ENCODE measurements at places on chromosomes 13 and 19.
A peak's percentile ranks its signal among the peaks of the same experiment; 100 is the strongest.

- peak; percentile 80 for DNase-seq
Observed at GRCh38 chr19:48872884-48873475, 759 bp downstream of the PPP1R15A start.

DNA sequence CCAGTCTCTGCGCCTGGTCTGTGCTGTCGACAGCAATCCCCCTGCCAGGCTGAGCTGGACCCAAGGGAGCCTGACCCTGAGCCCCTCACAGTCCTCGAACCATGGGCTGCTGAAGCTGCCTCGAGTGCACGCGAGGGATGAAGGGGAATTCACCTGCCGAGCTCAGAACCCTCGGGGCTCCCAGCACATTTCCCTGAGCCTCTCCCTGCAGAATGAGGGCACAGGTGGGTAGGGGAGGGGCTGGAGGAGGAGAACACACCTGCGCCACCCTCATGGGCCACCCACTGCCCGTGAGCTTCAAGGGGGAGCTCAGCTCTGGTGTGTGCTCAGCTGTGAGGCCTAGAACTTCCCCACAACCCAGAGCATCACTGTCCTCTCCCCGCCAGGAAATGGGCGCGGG is 38.6 kb upstream of the CD33 start:
- DNase-seq: no peak

DNA sequence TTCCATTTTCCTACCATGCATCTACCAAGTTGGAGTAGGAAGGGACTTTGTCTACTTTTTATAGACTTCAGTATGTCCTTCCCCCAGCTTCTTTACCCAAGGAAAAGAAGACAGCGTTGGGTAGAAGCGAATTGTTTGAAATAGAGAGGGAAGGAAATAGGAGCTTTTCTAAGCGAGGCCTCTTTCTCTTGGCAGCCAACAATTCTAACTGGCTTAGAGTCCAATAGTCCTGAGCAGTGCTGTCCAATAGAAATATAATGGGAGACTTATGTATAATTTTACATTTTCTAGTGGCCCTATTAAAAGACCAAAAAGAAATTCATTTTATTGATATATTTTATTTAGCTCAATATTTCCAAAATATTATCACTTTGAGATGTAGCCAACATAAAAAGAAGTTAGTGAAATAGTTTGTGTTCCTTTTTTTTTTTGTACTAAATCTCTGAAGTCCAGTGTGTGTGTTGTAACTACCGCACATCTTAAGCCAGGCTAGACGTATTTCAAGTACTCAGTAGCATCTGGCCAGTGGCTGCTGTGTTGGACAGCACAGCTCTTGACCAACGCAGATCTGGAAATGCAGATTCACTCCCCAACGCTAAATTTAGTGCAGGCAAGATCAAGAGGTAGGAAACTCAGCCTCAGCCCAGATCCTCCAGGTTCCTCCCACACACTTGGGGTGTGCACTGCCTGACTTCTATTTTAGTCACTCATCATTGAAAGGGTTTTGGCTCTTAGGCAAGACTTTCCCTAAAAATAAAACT is 179.2 kb downstream of the SHISA2 start:
- DNase-seq: no peak

GRCh38 chr19:920051-920864 is 3.1 kb downstream of the KISS1R start:
- DNase-seq: peak; percentile 60

- DNase-seq: no peak
Observed at GRCh38 chr19:13850910-13851733, 25.8 kb upstream of the NANOS3 start.

- no peak for DNase-seq
Observed at GRCh38 chr13:100789968-100790367, 115.4 kb upstream of the TMTC4 start.

GRCh38 chr19:35613574-35613973 is 1.0 kb downstream of the HAUS5 start:
- no peak for DNase-seq

- DNase-seq: no peak
Observed at GRCh38 chr13:47794963-47795362, 206.1 kb downstream of the SUCLA2 start.

DNA sequence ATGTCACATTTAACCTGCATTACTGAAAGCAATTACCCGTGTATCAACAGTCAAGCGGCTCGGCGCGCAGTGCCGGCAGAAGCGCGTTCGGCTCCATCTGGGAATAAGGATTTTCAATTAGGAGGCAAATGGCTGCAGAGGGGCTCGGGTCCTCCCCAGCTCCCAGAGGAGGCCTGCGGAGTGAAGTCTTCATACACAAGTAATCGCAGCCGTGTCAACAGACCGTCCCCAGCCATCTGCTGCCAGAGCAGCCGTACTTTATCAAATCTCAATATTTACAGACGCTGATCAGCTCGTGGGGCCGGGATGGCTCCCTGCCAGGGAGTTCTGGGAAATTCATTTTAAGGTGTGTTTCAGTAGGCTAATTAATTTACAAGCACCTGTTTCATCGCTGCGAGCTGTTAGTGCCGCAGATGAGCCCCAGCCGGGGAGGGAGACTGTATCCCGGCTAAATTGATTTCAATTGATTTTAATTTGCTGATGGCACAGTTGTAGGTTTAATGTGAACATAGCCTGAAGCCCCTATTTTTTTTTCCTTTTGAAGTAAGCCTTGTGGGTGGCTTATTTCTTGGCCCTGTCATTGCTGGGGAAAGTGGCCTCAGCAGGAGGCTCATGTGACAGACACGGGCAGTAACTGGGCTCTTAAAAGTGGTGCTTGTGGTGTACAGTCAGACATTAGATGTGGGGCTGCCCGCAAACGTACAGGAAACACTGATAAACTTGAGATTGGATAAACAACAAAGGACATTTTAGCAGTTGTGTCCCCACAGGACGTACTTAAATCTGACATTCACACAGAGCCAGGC is 252.7 kb downstream of the TEX29 start:
- DNase-seq: no peak

GRCh38 chr13:60467098-60467497 is 70.1 kb downstream of the TDRD3 start:
- DNase-seq: no peak

- no peak for DNase-seq
Observed at GRCh38 chr13:23824371-23824770, 64.8 kb downstream of the MIPEP start.

DNA sequence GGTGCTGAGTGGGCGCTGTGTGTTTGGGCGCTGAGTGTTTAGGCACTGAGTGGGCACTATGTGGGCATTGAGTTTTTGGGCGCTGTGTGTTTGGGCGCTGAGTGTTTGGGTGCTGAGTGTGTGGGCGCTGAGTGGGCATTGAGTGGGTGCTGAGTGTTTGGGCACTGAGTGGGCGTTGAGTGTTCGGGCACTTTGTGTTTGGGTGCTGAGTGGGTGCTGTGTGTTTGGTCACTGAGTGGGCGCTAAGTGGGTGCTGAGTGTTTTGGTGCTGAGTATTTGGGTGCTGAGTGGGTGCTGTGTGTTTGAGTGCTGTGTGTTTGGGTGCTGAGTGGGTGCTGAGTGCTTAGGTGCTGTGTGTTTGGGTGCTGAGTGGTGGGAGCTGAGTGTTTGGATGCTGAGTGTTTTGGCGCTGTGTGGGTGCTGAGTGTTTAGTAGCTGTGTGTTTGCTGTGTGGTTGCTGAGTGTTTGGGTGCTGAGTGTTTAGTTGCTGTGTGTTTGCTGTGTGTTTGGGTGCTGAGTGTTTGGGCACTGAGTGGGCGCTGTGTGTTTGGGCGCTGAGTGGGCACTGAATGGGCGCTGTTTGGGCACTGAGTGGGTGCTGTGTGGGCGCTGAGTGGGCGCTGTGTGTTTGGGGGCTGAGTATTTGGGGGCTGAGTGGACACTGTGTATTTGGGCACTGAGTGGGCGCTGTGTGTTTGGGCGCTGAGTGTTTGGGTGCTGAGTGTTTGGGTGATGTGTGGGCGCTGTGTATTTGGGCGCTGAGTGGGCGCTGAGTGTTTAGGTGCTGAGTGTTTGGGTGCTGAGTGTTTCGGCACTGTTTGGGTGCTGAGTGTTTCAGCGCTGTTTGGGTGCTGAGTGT is 47.2 kb upstream of the F7 start:
- no peak for DNase-seq

DNA sequence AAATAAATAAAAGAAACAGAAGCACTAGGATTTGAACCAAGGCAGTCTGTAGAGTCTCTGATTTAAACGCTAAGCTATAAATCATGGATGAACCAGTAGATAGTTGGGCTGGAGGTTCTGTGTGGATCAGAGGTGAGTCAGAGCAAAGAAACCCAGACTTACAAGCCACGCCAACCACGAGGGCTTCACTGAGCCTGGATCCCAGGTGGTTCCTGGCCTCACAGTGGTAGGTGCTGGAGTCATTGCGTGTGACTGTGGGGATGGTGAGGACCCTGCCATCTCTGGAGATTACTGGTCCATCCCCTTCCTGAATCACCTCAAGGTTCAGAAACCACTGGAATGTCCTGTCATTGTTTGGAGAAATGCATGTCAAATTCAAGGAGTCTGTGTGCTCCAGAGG is 19.3 kb upstream of the CEACAM20 start:
- no peak for DNase-seq

GRCh38 chr13:101454767-101455166 is 2.3 kb downstream of the ITGBL1 start:
- no peak for DNase-seq

- no peak for DNase-seq
Observed at GRCh38 chr19:21604351-21604926, 99.0 kb downstream of the ZNF429 start.

- DNase-seq: no peak
Observed at GRCh38 chr13:58476206-58476918, 844.8 kb downstream of the PCDH17 start.

DNA sequence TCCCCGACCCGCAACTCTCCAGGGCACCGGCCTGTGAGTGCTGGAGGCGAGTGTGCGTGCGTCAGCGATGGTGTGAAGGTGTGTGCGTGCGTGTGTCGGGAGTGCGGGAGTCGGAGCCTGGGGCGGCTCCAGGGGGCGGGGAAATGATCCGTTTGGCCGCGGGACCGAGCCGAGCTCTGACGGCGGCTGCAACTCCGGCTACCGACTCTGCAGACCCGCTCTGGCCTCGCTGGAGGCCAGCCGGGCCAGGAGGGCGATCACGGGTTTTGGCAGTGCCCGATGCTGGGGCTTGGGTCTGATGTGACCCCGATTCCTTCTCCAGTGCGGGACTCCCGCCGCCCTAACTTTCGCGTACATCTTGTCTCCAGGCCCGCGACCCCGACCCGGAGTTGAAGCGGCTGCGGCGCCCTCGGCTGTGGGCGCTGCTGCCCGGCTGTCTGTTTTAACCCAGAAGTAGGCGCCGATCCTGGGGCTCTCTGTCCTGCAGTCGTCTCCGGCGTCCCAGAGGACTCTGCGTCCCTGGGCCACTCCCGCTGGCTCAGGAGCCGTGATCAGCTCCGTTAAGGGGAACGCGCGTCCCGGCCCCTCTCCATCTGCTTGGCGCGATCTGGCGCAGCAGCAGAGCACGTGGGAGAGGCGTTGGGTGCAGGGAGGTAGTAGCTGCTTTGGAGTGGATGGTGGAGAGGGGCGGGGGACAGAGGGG is 1.2 kb downstream of the CHST8 start:
- no peak for DNase-seq

DNA sequence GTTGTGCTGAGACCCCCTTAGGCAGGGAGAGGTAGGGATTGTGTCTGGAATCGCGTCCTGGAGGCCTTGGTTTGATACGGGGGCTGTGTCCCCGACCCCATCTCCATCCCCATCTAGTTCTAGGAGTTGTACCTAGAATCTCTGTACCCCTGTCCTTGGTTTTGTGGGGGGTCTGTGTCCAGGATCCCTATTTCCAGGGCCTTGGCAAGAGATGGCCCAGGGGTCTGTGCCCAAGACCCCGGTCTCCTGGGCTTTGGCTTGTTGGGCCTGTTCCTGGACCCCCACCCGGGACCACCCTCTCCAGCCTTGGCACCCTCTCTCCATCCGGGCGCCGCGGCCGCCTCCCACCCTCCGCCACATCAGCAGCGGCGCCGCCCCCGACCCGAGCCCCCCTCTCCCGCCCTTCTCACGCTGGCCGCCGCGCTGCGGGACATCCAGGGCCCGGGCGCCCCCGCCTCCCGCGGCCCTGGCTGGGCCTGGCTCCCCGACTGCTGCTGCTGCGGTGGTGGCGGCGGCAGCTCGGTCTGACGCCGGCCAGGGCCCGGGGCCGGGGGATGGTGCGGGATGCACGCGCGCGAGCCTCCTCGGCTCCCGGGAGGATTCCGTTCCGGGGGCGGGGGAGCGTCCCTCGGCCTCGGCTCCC is at the start of gene NUMBL:
Gene NUMBL, minus strand, starts transcription at position 602 of the 643 bp plus-strand sequence. Its CDS starts 168 bp downstream, at position 434.
- DNase-seq: no peak

- no peak for DNase-seq
Observed at GRCh38 chr13:97174638-97175037, 47.5 kb upstream of the MBNL2 start.

DNA sequence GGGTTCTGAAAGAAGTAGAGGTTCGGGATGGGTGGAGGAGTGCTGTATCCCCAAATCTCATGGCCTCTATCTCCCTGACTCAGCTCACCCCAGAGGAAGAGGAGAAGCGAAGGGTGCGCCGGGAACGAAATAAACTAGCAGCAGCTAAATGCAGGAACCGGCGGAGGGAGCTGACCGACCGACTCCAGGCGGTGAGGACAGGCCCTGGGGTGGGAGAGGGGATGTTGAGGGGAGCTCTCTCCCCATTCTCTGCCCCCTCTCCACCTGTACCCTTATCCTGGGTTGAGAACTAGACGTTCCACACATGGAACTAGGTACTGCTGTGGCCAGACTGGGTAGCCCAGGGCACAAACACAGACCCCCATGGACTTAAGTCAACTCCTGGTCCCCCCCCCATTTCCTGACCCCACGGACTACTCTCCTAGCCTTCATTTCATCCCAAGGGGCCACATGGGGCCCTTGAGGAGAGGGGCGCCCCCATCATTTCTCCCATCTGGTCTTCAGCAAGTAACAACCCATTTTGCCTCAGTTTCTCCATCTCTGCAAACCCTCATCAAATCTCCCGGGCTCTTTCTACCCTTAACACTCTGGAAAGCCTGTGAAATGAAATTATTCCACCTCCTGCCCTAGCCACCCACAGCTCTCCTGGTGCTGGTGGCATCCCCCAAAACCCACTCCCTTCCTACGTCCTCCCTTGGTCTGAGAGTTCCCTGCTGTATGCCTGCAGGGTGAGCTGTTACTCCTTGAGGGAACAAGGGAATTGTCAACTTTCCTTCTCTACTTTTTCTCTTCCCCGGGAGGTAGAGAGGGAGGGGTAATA is 3.5 kb downstream of the FOSB start:
- no peak for DNase-seq

DNA sequence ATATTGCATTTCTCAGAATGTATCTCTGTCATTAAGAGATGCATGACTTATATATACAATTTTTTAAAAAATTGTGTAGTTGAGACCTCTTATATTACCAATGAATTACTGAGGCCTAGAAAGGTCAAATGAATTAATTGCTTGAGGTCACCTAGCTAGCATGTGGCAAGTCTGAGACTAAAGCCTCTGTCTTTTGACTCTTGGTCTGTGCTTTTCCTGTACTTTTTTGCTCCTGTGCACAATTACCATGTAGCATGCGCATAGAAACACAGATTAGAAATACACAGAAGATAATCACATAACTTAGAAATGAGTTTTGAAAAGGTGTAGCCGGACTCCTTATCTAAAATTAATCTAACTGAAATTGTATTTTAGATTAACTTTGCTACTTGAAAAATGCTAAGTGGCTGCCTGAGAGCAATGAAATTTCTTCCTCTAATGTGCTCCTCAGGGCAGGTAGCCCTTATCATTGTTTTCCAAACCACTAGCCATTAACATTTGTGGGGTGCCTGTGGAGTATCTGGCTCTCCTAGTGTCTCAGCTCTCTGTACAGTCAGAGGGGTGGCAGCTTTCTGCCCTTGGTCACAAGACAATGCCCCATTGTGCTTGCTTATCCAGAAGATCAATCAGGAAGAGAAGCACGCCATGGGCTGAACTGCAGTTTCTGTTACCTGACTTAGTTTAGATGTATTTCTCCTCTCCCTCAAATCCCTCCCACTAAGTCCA is 119.6 kb downstream of the RFC3 start:
- no peak for DNase-seq

Data from activated T-helper 2 cell treated with anti-CD3 and anti-CD28 coated beads, Interferon-gamma antibody, Interleukin-2, Interleukin-4, amounts not matched to agents 10 μg/mL and 5 μg/mL and 100 μg/mL, durations not matched to agents 14 hours and 24 hours and 36 hours (primary cell).